MCF 10A (cell line): ENCODE measurements at places on chromosomes 16 and 17. TPM values are rescaled to one million over a fixed set of nuclear protein-coding genes. Genes with fewer than 3 reads are reported as not detected.
A peak's percentile ranks its signal among the peaks of the same experiment; 100 is the strongest.

The PTX4 gene
- total RNA-seq: not detected in 2 replicates

The AGRP gene
- total RNA-seq: not detected in 2 replicates

The SLFN14 gene
- total RNA-seq: not detected in 2 replicates

The KRTAP9-4 gene
- total RNA-seq: not detected in 2 replicates

The CDH13 gene
- total RNA-seq: 49.3 and 55.2 TPM in 2 replicates

The CDH8 gene
- total RNA-seq: 0.22 and 0.42 TPM in 2 replicates

The CES1 gene
- total RNA-seq: not detected in 2 replicates

The CHTF18 gene
- total RNA-seq: 22.7 and 30.9 TPM in 2 replicates

The RAP1GAP2 gene
- total RNA-seq: 33.8 and 40.2 TPM in 2 replicates

The ENPP7 gene
- not detected in 2 replicates for total RNA-seq

The IRX3 gene
- 15.7 and 17.6 TPM in 2 replicates for total RNA-seq

GRCh38 chr17:39547713-39548478 lies 59.8 kb downstream of the NEUROD2 start:
- no peak overlapping the region for H3K27ac ChIP-seq
- H3K4me3 ChIP-seq: no peak overlapping the region
- H3K36me3 ChIP-seq: peaks cover 48% of the 10 kb centered on the region
- H3K4me1 ChIP-seq: peaks cover 7% of the 10 kb centered on the region
- no peaks in the 10 kb centered on the region for H3K27me3 ChIP-seq

DNA sequence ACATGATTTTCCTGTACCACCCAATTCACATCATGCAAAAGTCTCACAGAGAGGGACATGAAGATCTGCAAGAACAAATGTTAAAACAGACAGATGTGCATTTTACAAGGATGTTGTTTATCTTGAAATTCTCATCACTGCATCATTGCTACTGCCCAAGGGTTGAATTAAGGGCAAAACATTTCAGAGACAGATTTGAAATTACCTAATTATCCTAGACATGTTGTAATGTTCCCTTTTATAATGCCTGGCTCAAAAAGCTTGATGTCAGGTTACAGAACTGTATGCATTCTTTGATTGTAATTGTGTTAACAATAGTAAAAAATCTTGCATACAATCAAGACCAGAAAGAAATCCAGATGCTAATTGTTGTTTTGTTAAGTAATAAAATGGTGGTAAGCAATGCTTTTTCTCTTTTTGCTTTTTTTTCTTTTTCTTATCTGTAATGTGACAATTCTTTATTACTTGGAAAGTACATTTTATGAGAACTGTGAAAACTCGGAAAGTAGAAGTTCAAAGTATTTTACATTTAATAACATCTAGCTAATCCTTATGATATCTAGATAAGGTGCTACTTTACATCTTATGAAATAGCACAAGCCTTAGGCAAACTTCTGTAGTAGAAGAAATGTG lies 3.6 kb upstream of the DUSP14 start:
- H3K27me3 ChIP-seq: no peaks in the 10 kb centered on the region
- H3K4me1 ChIP-seq: peaks cover 27% of the 10 kb centered on the region
- no peak for DNase-seq

DNA sequence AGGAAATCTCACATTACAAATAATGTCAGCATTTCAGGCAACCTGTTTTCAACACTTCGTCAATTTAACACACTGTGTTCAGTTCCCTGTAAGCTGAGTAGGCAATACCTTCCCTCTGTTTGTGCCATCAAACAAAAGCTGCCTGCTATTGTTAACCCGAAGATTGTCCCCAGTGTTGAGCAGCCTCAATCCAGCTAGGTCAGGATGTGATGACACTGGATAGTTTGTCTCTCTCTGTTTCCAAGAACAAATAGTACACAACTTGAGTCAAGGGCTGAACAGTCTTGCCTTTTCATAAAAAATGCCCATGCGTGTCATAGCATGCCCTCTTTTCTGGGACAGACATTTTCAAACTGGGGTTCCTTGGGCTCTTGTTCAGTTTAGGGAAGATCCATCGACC lies 36.4 kb downstream of the HSD17B2 start:
- H3K4me3 ChIP-seq: peak overlapping the region; percentile 47
- peaks cover 6% of the 10 kb centered on the region for H3K36me3 ChIP-seq
- peak; percentile 57 for DNase-seq
- H3K27ac ChIP-seq: peak overlapping the region; percentile 99

GRCh38 chr16:24668481-24669061 lies 60.9 kb upstream of the TNRC6A start:
- no peak for DNase-seq
- H3K4me3 ChIP-seq: no peak overlapping the region
- no peak overlapping the region for H3K27ac ChIP-seq
- no peaks in the 10 kb centered on the region for H3K27me3 ChIP-seq
- H3K36me3 ChIP-seq: no peaks in the 10 kb centered on the region

DNA sequence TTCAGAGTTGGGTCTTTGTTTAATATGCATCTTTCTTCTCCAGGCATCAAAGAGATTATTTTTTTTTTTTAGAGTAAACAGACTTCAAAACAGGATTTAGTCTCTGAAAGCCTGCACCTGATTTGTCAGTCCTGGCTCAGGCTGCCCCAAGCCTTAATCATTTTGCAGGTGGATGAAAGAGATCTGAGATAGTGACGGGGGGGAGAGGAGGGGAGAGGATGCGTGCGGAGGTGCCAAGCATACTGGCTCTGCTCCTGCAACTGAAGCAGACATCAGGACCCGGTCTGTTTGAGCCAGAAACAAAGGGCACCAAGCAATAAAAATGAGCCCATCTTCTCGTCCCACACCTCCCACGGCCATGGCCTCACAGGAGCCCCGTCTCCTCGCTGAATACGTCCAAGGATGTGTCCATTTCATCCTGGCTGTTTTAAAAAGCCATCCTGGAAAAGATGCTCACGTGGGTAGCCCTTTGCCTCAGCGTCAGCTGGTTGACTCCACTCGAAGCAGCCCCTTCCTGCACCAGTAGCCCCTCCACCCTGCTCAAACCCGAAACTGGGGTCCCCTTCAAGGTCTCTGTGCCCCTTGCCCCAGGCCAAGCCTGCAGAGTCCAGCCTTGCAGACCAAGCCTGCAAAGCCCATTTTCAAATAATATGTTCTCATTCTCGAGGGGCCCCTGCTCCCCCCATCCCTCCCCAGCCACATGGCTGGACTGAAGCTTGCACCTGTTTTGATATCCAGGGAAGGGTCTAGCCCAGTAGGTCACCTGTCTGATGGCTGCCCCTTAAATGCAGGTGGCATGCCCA lies 84.8 kb upstream of the TNRC6C start:
- no peaks in the 10 kb centered on the region for H3K36me3 ChIP-seq
- peaks cover 44% of the 10 kb centered on the region for H3K27me3 ChIP-seq
- no peak overlapping the region for H3K27ac ChIP-seq
- DNase-seq: no peak

- DNase-seq: no peak
- no peak overlapping the region for H3K4me3 ChIP-seq
- H3K36me3 ChIP-seq: peaks cover 6% of the 10 kb centered on the region
- H3K27me3 ChIP-seq: no peaks in the 10 kb centered on the region
Measured at GRCh38 chr16:63530208-63530607, 1494.0 kb upstream of the CDH8 start.

GRCh38 chr17:80485846-80486245 lies 9.4 kb upstream of the NPTX1 start:
- no peak for DNase-seq
- H3K27me3 ChIP-seq: peaks cover 18% of the 10 kb centered on the region
- no peak overlapping the region for H3K27ac ChIP-seq

DNA sequence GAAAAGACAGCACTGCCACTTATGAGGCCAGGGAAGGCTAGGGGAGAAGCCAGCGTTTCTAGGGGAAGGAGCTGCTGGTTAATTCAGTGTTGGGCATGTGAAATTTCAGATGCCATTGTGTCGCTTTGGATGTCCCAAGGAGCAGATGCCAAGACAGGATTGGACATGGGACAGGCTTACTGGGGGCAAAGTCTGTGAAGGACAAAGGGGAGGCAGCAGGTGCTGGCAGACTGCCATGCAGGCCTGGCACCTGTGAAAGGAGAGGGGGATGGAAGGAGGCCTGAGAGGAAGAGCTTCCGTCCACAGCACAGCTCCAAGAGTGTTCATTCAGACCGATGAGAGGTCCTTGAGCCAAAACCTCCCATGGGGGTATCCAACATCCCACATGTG lies 255.5 kb upstream of the RPL38 start:
- no peaks in the 10 kb centered on the region for H3K4me1 ChIP-seq
- H3K4me3 ChIP-seq: no peak overlapping the region
- DNase-seq: no peak
- H3K36me3 ChIP-seq: no peaks in the 10 kb centered on the region

GRCh38 chr17:78252701-78253635 lies 21.5 kb downstream of the TMEM235 start:
- H3K27me3 ChIP-seq: no peaks in the 10 kb centered on the region
- peak overlapping the region; percentile 77 for H3K4me3 ChIP-seq
- DNase-seq: no peak
- peaks cover 12% of the 10 kb centered on the region for H3K4me1 ChIP-seq
- no peaks in the 10 kb centered on the region for H3K36me3 ChIP-seq

GRCh38 chr17:75205037-75205792 lies at the start of gene NUP85:
NUP85 (plus strand) TSS chr17:75205679; CDS start chr17:75205762, 83 bp downstream.
- H3K27me3 ChIP-seq: no peaks in the 10 kb centered on the region
- peak within 1 kb of the TSS; percentile 78 for H3K4me3 ChIP-seq
- H3K27ac ChIP-seq: peak within 1 kb of the TSS; percentile 98
- peaks cover 11% of the 10 kb centered on the region for H3K4me1 ChIP-seq
- peaks cover 20% of the 10 kb centered on the region for H3K36me3 ChIP-seq
- DNase-seq: peak; percentile 94

DNA sequence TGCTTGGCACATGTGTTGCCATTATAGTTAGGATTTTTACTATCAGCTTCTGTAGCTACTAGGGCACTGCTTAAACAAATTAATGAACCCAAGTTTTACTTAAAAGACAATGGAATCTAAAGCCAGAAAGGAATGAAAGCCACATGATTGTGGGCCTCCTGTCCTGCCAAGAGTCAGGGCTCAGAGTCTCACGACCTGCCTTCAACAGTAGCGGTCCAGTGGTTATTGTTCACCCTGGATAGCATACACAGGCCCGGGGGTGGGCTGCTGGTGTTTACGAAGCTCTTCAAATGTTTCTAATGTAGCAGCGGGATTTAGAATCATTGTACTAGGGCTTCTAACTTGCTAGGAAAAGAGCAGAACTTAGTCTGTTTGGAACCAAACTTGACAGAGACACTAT lies 7.8 kb downstream of the GABARAPL2 start:
- no peak overlapping the region for H3K4me3 ChIP-seq
- no peak for DNase-seq
- H3K36me3 ChIP-seq: peaks cover 82% of the 10 kb centered on the region
- H3K4me1 ChIP-seq: no peaks in the 10 kb centered on the region
- H3K27ac ChIP-seq: no peak overlapping the region

- H3K4me3 ChIP-seq: no peak overlapping the region
- peaks cover 10% of the 10 kb centered on the region for H3K4me1 ChIP-seq
- no peaks in the 10 kb centered on the region for H3K27me3 ChIP-seq
- no peak overlapping the region for H3K27ac ChIP-seq
- no peak for DNase-seq
Measured at GRCh38 chr17:19285213-19285900, 48.2 kb downstream of the EPN2 start.

GRCh38 chr17:17200831-17201230 lies 5.3 kb downstream of the PLD6 start:
- H3K4me3 ChIP-seq: no peak overlapping the region
- no peak overlapping the region for H3K27ac ChIP-seq
- peaks cover 37% of the 10 kb centered on the region for H3K36me3 ChIP-seq
- no peak for DNase-seq

- H3K4me1 ChIP-seq: peaks cover 7% of the 10 kb centered on the region
- no peak overlapping the region for H3K4me3 ChIP-seq
- DNase-seq: no peak
- H3K27me3 ChIP-seq: no peaks in the 10 kb centered on the region
Measured at GRCh38 chr17:41865596-41865893, 322 bp upstream of the KLHL11 start.

- peaks cover 8% of the 10 kb centered on the region for H3K4me1 ChIP-seq
- H3K27ac ChIP-seq: no peak overlapping the region
- no peaks in the 10 kb centered on the region for H3K27me3 ChIP-seq
- no peak overlapping the region for H3K4me3 ChIP-seq
- H3K36me3 ChIP-seq: no peaks in the 10 kb centered on the region
Measured at GRCh38 chr17:2814481-2815341, 18.5 kb downstream of the RAP1GAP2 start.

DNA sequence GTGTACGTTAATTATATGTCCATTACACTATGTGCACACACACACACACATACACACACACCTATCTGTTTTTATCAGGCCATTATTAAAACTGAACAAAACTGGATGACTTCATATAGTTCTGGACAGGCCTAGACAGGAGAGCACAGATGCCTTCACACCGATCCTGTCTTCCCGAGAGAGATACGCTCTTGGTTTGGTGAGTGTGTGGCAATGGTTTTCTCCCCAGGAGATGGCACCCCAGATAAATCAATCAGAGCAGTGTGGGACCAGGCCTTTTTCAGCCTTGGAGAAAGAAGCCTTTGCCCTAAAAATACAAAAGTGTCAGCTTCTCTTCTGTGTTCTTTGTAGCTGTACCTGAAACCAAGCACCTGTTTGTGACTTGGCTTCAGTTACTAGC lies 83.7 kb downstream of the CPPED1 start:
- H3K4me1 ChIP-seq: peaks cover 4% of the 10 kb centered on the region
- no peaks in the 10 kb centered on the region for H3K36me3 ChIP-seq
- H3K27ac ChIP-seq: no peak overlapping the region
- H3K27me3 ChIP-seq: no peaks in the 10 kb centered on the region
- no peak overlapping the region for H3K4me3 ChIP-seq
